ENCODE measurements at places on chromosomes 2 and 18.

GRCh38 chr2:234324116-234324515, 172.8 kb downstream of the ARL4C start:
- no peak for DNase-seq

GRCh38 chr2:236855866-236856847, 229.5 kb upstream of the COPS8 start:
- DNase-seq, result no peak

GRCh38 chr2:159381574-159381973, 95.1 kb upstream of the WDSUB1 start:
- DNase-seq, result peak; percentile 22

GRCh38 chr2:85215448-85216401, 82.5 kb downstream of the TCF7L1 start:
- DNase-seq, result peak; percentile 7

DNA sequence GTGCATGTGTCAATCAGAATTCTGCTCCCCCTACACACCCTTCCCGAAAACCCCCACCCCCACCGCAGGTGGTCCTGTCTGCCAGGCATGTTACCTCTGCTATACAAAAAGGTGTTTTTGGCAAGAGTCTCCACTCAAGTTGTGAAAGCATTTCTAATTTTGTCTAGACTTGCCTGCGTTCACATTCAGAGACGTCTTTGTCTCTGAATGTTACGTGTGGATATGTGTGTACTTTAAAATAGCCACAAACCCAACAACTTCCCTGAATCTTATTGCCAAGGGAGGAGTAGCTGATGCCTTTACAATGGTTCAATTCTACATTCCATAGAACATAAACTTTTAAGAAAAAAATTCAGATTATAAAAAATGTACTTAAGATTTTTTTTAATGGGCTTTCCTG, 66.6 kb downstream of the ITGA4 start:
- DNase-seq, result no peak

GRCh38 chr2:113105047-113105785, 22.2 kb upstream of the IL1RN start:
- no peak for DNase-seq

DNA sequence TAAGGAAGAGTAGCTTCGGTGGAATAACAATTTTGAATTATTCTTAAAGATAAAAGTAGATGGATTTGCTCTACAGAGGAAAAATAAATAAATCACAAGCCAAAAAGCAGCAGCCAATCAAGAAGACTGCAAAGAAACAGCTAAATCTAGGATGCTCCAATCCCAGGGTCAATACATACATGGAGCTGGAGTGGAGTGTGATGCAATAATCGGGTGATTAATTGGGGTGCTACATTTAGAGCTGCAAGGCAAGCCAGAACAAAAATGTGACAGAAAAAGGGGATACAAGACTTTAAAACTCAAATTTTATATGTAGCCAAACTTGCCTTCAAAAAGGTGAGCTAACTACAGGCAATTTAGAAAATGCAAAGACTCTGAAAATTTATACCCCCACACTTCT, 215.8 kb downstream of the TCF4 start:
- no peak for DNase-seq

- DNase-seq, result peak; percentile 60
Measured at GRCh38 chr2:237617587-237617982, 9.8 kb upstream of the LRRFIP1 start.

- no peak for DNase-seq
Measured at GRCh38 chr2:133975676-133976428, 278.0 kb upstream of the MGAT5 start.

- no peak for DNase-seq
Measured at GRCh38 chr18:78610179-78610578, 369.4 kb upstream of the SALL3 start.

GRCh38 chr2:225994748-225995405, 595.4 kb downstream of the NYAP2 start:
- DNase-seq, result no peak

DNA sequence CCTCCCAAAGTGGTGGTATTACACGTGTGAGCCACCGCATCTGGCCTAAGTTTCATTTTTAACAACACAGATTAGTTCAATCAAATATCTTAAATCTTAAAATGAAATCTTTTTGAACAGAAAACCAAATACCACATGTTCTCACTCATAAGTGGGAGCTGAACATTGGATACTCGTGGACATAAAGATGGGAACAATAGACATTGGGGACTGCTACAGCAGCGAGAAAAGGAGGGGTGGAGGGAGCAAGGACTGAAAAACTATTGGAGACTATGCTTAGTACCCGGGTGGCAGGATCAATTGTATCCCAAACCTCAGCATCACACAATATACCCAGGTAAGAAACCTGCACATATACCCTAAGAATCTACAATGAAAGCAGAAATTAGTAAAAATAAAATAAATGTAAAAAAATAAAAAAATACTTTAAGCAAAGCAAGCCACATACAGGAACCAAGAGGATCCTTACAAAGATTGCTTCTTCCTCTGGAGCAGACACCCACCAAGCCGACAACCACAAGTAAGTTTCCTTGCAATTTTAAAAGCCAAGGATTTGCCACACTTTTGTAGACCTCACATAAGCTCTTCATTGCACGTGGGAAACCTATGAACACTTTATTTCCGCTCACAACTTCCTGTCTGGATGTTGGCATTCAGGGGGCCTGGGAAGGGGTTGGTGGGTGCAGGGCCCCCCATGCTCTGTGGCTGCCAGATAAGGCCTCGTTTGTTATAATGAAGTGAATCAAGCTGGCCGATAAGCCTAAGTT, 147.9 kb downstream of the MYCN start:
- peak; percentile 67 for DNase-seq

- no peak for DNase-seq
Measured at GRCh38 chr2:100640431-100641124, 77.8 kb downstream of the PDCL3 start.

DNA sequence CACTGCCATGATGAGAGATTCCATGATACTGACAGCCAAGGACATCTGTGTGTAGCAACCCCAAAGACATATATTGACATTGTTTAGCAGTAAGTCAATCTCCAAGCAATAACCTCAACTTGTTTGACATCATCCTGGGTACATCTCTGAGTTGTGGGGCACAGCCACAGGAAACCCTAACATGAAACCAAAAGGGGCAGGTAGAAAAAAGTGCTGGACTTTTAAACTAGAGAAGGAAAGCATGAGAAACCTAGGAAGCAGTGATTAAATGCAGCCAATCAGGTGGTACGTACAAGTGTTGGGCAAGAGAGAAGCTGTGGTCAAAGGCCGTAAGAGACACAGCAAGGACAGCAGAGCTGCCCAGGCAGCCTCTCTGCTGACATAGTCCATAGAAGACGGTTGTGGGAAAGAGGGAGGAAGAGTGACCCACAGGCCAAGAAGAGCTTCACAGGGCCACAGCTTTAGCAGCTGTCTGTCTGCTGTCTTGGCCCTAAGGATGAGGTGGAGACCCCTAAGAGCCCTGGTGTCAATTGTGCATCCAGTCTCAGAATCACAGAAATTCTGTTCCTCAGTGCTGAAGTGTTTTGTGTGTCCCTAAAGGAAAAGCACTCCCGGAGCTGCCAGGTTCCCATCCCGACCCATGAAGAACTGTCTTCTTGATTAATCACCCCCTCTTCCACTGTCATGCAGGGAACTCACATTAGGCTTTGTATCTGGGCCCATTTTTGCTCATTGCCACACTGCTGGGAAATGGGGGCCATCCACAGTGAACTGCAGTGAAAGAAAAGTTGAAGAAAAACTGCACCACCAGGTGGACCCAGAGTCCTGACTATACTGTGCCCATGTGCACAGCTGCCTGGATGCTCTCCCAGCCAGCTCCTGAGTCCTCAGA, 25.4 kb upstream of the CHN1 start:
- peak; percentile 19 for DNase-seq

- DNase-seq, result peak; percentile 88
Measured at GRCh38 chr2:65053199-65053598, 3.0 kb upstream of the CEP68 start.

DNA sequence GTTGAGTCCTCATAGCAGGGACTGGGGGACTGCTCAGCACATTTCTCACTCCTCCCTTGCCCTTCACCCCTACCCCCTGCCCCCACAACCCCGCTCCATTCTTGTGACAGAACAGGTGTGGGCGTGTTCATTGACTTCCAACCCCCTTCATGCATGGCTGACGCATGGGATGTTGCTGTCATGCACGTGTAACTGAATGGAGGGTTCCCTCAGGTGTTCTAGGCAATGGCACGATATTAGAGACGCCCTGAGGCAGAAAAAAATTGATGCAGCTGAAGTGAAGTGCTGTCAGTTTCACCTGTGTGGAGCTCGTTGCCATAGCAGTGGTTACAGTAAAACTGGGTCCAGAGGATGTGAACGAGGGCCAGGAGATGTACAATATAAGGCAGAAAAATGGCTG, 6.5 kb upstream of the THOC1 start:
- DNase-seq, result no peak

- no peak for DNase-seq
Measured at GRCh38 chr2:99140056-99140859, 1.2 kb upstream of the C2orf15 start.

All from common myeloid progenitor, CD34-positive (primary cell).